ENCODE measurements at places on chromosomes 11 and 22. TPM values are rescaled to one million over a fixed set of nuclear protein-coding genes. Genes with fewer than 3 reads are reported as not detected.

DNA sequence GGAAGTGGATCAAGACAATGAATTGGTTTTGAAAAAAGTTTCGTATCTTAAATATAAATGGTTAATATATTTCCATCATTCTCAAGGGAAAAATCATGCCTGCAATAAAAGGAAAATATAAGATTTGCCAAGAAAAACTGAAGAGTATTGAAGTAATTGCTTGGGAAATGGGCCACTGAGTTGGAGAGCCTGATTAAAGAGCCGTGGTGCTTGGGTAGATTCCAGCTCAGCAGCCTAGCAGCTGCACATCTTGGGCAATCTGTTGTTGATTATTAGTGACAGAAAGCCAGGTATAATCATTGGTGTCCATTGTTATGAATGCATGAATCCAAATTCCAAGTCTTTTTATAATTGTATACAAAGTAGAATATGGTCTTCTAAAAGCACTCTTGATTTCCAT lies 800.9 kb upstream of the CHORDC1 start:
- no peaks in the 10 kb centered on the region for H3K36me3 ChIP-seq
- H3K4me1 ChIP-seq = no peaks in the 10 kb centered on the region
- H3K27ac ChIP-seq = no peak overlapping the region
- DNase-seq = no peak
- H3K27me3 ChIP-seq = no peaks in the 10 kb centered on the region
- H3K4me3 ChIP-seq = no peak overlapping the region

KCNJ1 gene
- not detected for total RNA-seq

DNA sequence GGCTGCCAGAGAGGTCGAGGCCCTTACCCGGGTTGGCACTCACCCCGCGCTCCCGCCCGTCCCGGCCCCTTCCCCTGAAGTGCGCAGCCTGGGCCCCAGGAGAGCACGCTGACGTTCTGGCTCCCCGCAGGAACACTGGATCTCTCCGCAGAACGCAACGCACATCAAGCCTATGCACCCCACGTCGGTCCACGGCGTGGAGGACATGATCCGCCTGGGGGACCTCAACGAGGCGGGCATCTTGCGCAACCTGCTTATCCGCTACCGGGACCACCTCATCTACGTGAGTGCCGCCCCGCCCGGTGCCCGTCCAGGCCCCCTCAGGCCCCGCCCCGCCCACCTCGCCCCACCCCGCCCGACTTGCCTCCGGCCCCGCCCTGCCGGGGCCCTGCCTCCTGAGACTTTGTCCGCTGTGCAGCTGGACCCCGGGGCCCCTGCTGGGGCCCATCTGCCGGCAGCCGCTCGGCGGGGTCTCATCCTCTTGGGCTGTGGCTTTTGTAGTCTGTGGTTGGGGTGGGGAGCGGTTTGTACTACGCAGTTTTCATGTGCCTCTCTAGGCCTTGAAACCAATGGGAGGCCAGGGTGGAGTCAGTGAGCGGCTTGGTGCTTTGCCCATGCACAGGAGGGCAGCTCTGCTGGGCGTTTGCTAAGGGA lies 19.7 kb downstream of the MYO7A start:
- H3K27me3 ChIP-seq = no peaks in the 10 kb centered on the region
- no peaks in the 10 kb centered on the region for H3K4me1 ChIP-seq
- H3K36me3 ChIP-seq = no peaks in the 10 kb centered on the region
- no peak overlapping the region for H3K27ac ChIP-seq

- H3K4me1 ChIP-seq = peaks cover 32% of the 10 kb centered on the region
- H3K27me3 ChIP-seq = peaks cover 12% of the 10 kb centered on the region
- no peaks in the 10 kb centered on the region for H3K36me3 ChIP-seq
- DNase-seq = peak; percentile 42
These were observed 4.2 kb upstream of the LIF start for GRCh38 chr22:30250661-30251267.

DNA sequence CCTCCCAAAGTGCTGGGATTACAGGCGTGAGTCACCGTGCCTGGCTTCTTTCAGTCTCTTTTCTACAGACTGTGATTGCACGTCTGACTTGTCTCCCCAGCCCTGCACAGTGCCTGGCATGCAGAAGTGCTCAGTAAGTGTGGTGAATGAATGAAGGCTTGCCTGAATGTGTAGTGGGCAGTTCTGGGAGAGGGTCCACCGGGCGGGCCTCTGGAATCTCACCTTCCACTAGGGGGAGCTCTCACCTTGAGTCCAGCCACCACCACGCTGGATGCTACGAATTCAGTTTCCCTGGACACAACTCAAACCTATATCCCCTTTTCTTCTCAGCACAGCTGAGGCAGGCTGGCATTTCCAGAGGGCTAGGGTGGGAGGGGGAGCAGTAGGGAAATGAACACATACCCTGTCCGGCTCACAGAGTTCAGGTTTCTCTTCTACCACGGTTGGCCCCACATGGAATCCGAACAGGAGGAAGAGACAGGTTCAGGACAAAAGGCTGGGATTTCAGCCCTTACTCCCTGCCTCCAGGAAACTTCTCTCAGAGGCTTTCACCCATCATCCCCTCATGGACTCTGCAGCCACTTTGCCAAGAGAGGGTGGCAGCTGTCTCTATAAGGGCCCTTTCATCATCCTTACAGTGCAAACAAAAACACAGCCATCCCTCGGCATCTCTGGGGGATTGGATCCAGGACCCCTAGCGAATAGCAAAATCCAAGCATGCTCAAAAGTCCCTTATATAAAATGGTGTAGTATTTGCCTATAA lies 86.8 kb downstream of the NECTIN1 start:
- no peak overlapping the region for H3K4me3 ChIP-seq
- H3K27ac ChIP-seq = no peak overlapping the region
- H3K4me1 ChIP-seq = no peaks in the 10 kb centered on the region
- peak; percentile 42 for DNase-seq
- H3K27me3 ChIP-seq = no peaks in the 10 kb centered on the region

- no peaks in the 10 kb centered on the region for H3K27me3 ChIP-seq
- H3K4me1 ChIP-seq = peaks cover 6% of the 10 kb centered on the region
- no peaks in the 10 kb centered on the region for H3K36me3 ChIP-seq
- H3K27ac ChIP-seq = no peak overlapping the region
- DNase-seq = no peak
These were observed 10.9 kb upstream of the SOX6 start for GRCh38 chr11:16367252-16367651.

GRCh38 chr11:61453695-61454094 lies 23.8 kb downstream of the SDHAF2 start:
- H3K4me3 ChIP-seq = no peak overlapping the region
- DNase-seq = no peak
- H3K4me1 ChIP-seq = no peaks in the 10 kb centered on the region
- no peaks in the 10 kb centered on the region for H3K27me3 ChIP-seq

KRTAP5-8 gene
- not detected for total RNA-seq

- H3K27ac ChIP-seq = no peak overlapping the region
- H3K4me1 ChIP-seq = no peaks in the 10 kb centered on the region
- H3K36me3 ChIP-seq = no peaks in the 10 kb centered on the region
- H3K27me3 ChIP-seq = no peaks in the 10 kb centered on the region
- no peak for DNase-seq
- H3K4me3 ChIP-seq = no peak overlapping the region
These were observed 11.1 kb upstream of the MGAT3 start for GRCh38 chr22:39445678-39446077.

GRCh38 chr11:119356349-119357031 lies 10.0 kb upstream of the MFRP start:
- peaks cover 10% of the 10 kb centered on the region for H3K36me3 ChIP-seq
- H3K4me1 ChIP-seq = peaks cover 27% of the 10 kb centered on the region
- H3K27ac ChIP-seq = no peak overlapping the region
- peak; percentile 37 for DNase-seq

- H3K36me3 ChIP-seq = no peaks in the 10 kb centered on the region
- no peaks in the 10 kb centered on the region for H3K4me1 ChIP-seq
These were observed 8.9 kb upstream of the PTPRJ start for GRCh38 chr11:47971501-47971900.

DNA sequence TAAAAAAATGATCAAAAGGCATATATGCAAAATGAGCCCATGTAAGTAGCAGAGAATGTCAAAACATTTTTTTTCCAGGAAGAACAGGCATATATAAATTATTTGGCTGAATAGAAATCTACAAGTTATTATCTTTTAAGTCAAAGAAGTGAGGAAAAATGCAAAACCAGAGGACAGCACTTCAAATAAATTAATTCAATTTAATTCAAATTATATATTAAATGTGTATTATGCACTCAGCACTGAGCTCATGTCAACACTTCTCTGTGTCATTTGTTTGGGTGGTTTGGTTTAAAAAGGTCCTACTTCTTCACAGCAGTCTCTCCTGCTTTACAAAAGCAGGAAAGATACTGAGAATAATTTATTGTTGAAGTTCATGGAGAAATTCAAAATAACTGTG lies 41.9 kb upstream of the PDGFD start:
- H3K27me3 ChIP-seq = no peaks in the 10 kb centered on the region
- no peaks in the 10 kb centered on the region for H3K36me3 ChIP-seq
- H3K27ac ChIP-seq = no peak overlapping the region
- DNase-seq = no peak
- no peaks in the 10 kb centered on the region for H3K4me1 ChIP-seq

- no peak overlapping the region for H3K27ac ChIP-seq
- DNase-seq = no peak
- H3K36me3 ChIP-seq = no peaks in the 10 kb centered on the region
- no peaks in the 10 kb centered on the region for H3K27me3 ChIP-seq
- peaks cover 1% of the 10 kb centered on the region for H3K4me1 ChIP-seq
These were observed 4.5 kb downstream of the SLC22A6 start for GRCh38 chr11:62980133-62980760.

DNA sequence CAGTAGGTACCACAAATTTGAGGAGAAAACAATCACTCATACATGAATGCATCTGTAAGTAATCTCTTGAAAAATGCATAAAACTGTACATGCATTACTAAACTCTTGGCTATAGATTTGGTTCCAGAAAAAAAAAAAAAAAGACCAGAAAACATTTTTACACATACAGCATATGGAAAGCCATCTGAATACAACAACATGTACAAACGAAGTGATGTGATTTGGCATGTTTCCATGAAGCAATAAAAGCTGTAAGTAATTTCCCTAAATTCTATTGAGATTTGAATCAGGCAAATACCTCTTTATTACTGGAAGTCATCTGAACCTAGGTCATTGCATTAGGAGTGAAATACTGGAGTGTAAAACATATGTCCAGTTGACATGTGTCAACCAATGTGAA lies 31.9 kb upstream of the ZC3H12C start:
- no peak for DNase-seq
- no peaks in the 10 kb centered on the region for H3K27me3 ChIP-seq
- H3K4me3 ChIP-seq = no peak overlapping the region
- no peak overlapping the region for H3K27ac ChIP-seq

DNA sequence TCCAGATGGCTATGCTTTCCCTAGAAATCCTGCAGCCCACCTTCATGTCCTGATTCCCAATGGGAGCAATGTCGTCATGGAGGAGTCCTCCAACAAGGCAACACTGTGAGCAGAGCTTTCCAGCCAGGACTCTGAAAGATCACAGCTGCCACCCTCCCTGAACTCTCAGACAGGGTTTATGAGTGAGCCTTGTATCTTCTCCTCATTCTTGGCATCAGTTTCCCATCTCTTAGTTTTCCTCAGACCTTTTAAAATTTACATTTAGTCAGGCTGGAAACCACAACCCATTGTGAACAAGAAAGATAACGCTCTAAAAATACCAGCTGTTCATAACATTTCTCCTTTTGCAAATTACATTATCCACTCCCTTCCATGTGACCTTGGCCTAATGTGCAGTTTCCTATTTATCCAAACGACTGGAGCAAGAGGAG lies 15.6 kb upstream of the LYVE1 start:
- no peak for DNase-seq
- H3K4me1 ChIP-seq = peaks cover 6% of the 10 kb centered on the region
- no peak overlapping the region for H3K27ac ChIP-seq
- H3K4me3 ChIP-seq = no peak overlapping the region

C11orf52 gene
- total RNA-seq = 4.6 TPM

OTOG gene
- not detected for total RNA-seq

DNA sequence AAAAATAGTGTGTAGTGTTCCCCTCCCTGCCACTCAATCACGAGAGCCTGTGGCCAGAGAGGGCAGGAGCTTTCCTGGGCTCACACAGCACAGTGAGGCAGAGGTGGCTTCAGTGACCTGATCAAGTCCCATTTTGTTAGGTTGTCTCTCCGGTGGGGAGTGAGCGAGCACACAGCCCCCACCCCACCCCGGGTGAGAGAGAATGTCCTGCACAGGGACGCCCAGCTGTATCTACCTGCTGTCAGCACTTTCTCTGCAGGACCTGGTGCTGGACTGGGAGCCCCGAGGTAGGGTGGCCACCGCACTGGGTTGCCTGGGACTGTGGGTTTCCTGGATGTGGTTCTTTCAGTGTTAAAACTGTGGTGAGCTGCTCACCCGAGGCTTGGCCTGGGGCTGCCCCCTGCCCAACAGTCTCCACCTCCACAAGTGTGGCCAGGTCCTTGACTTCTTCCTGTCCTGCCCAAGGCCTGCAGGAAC lies 6.1 kb downstream of the CAPN5 start:
- H3K27ac ChIP-seq = peak overlapping the region; percentile 78
- H3K4me3 ChIP-seq = no peak overlapping the region
- H3K27me3 ChIP-seq = no peaks in the 10 kb centered on the region
- no peaks in the 10 kb centered on the region for H3K36me3 ChIP-seq
- H3K4me1 ChIP-seq = peaks cover 38% of the 10 kb centered on the region
- no peak for DNase-seq

DNA sequence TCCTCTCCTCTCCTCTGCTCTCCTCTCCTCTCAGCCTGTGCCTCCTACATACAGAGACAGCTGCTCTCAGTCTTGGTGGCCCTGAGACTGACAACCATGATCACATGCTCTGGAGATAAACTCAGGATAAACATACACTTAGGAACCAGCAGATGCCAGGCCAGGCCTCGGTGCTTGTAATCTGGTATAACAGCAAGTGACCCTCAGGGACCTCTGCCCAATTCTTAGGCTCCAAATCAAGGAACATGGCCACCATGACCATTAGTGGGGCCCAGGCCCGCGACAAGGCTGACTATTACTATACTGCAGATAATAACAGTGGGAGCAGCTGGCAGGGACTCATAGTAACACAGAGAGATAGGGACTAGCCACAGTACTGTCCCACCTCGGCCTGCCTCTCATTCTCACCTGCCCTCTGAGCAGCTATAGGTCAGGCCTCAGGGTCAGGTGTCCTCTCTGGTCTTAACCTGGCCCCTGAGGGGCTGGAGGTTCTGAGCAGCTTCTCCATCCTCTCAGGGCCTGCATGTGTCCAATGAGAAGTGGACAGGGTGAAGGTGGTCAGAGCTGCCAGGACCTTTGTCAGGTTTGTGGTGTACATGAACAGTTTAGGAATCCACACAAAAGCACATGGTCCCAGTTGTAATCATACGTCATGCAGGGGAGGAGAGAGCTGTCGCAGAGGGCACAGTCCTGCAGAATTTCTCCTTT lies 106.1 kb downstream of the GGTLC2 start:
- no peaks in the 10 kb centered on the region for H3K36me3 ChIP-seq
- no peak overlapping the region for H3K4me3 ChIP-seq
- no peak for DNase-seq
- H3K27me3 ChIP-seq = no peaks in the 10 kb centered on the region

IGSF9B gene
- total RNA-seq = 1.6 TPM
